ENCODE measurements at places on chromosomes 2 and 18. TPM values are rescaled to one million over a fixed set of nuclear protein-coding genes. Genes with fewer than 3 reads are reported as not detected.

DNA sequence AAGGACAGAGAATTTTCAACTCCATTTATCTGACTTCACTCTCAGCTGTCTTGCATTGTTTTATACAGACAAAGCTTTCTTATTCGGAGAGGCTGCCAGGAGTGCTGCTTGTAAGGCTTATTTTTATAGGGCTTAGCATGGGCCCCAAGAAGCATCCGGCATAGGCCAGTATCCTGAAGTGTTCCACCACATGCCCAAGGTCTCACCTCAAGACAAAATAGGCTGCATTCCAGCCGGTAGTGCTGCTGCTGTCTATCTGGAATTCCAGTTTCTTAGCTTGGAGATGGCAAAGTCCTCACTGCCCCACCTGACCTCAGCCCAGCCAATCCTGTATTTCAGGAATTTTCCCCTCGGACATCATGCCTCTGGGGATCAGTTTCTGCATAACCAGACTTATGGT lies 47.6 kb upstream of the MCFD2 start:
- DNase-seq, result no peak

DNA sequence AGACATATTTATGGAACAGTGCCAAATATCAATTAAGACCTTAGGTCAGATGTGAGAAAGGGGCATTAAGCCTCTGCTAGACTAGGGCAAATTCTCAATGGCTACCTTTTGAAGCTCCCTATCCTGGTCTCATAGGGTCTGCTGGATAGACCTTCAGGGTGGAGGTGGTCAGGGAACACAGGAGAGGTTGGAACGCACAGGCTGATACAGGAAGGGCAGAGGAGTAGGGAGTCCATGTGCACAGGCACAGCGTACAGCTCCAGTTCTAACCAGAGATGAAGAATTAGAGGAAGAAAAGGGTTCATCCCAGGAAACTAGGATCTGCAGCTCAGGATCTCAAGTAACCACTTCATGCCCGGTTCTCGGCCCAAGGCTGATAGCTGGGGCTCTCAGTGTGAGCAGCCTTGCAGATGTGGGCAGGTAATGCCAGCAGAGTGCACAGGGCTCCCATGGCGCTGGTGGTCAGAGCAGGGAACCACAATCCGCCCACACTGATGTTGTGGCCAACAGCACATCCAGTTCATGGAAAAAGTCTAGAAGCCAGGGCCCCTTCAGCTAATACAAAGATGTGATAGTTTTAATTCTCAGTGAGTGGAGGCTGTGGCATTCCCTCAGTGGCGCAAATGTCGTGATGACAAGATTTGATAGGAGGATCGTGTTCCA lies 3.4 kb upstream of the EVA1A start:
- DNase-seq, result no peak

DNA sequence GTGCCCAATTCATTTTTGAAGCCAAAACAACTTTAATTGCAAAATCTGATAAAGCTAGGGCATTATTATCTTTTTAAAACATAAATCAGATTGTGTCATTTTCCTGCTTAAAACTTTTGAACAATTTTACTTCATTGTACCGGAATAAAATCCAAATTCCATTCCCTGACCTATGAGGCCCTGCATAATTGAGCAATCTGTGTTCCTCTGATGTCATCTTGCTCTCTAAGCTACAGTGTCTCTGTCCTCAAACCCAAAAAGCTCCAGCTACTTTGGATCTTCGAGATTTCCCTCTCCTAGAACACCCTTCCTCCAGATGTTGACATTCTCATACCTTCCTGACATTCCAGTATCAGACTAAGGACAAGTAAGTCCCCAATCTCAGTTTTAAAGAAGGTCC lies 395.9 kb downstream of the LRATD1 start:
- DNase-seq, result no peak

WNT10A gene
- not detected for total RNA-seq

ATP8B1 gene
- total RNA-seq, result 1.4 TPM

All from MCF 10A (cell line).